ENCODE measurements at places on chromosomes 2 and 18. TPM values are rescaled to one million over a fixed set of nuclear protein-coding genes. Genes with fewer than 3 reads are reported as not detected.

The REG1B gene
- not detected for total RNA-seq

The ASXL3 gene
- 2.6 TPM for total RNA-seq

The MAPK4 gene
- total RNA-seq, result 101 TPM

DNA sequence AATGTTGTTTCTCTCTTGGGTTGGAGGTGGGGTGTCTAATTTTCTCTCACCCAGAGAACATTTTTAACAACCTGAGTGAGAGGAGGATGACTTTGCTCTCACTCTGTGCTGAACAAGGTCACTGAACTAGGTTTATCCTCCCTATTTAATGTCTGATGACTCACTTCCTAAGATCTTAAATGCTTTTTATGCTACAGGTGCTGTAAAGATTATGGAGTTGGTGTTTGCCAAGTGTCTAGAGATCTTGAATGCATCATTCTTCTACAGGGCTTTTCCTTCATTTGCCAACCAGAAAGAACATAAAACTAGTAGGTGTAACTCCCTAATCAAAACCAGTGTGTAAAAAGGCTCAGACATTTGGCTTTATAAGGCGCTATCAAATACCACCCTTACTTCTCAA is 350.5 kb upstream of the ETAA1 start:
- no peaks in the 10 kb centered on the region for H3K4me1 ChIP-seq
- H3K27me3 ChIP-seq, result no peaks in the 10 kb centered on the region
- no peak overlapping the region for H3K4me3 ChIP-seq

DNA sequence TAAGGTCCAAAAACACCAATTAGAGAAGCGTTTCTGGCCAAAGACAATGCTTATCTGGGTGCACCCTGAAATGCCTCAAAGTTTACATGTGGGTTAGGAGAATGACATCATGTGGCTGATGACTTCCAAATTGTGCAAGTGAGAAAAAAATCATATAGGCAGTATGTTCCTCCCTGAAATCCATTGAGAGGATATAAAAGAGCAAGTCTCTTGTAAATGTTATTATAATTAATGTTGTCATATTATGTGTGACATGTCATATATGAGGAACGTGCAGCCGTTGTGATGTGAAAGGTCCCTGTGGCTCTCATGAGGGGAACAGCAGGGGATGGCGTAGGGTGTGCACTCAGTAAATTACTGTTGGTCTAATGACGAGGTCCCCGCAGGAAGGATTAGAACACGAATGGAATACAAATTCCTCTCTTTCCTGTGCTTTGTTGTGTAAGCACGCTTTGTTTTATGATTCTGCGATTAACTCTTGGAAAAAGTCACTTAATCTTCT is 290.8 kb downstream of the PRKCE start:
- H3K4me3 ChIP-seq, result no peak overlapping the region
- H3K27me3 ChIP-seq, result no peaks in the 10 kb centered on the region
- H3K4me1 ChIP-seq, result peaks cover 16% of the 10 kb centered on the region
- DNase-seq, result no peak
- no peak overlapping the region for H3K27ac ChIP-seq
- no peaks in the 10 kb centered on the region for H3K36me3 ChIP-seq
